Cardiac fibroblast (primary cell): ENCODE measurements at places on chromosomes 11 and 22.
A peak's percentile ranks its signal among the peaks of the same experiment; 100 is the strongest.

GRCh38 chr11:119446871-119447663 lies 24.1 kb upstream of the THY1 start:
- no peak for DNase-seq

- peak; percentile 14 for DNase-seq
Measured at GRCh38 chr11:58770627-58771457, 39.1 kb upstream of the GLYAT start.

GRCh38 chr11:36313750-36314433 lies 17.8 kb downstream of the PRR5L start:
- DNase-seq = no peak

DNA sequence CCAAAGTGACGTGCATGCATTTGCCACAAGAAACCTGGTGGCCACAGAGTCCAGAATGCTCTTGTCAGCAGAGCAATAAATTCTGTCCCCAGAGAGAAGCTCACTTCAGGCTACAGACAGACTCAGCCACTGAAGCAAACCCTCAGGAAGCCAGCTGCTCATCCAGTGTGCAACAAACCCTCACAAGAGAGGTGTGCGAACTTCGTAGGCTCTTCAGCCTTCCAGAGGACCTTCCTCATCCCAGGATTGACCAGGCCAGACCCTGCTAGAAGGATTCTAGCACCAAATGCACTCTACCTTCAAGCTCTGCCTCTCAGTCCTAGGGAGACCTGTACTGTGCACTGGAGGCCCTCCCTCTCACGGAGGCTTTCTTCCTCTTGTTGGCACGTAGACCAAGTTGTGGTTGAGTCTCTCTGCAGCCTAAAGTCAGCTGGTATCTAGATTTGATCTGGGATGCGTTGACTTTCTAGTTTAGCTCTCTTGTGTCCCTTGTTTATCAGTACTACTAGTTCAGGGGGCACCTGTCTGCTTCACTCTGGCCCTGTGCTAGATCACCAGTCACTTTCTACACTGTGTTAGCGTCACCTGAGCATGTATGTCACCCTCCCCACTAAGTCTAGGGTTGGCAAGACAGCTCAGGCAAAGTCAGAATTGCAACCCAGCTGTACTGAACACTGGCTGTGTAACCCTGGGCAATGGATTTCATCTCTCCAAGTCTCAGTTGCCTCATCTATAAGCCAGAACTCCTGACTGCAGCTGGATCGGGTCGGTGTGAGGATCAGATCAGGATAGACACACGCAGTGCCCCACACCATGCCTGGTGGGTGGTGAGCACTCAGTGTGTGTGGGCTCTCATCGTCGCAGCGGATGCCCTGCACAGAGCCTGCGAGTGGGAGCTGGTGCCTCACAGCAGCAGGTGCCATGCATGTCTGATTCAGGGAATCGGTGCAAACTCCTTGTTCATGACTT lies 22.1 kb upstream of the TMPRSS13 start:
- no peak for DNase-seq

DNA sequence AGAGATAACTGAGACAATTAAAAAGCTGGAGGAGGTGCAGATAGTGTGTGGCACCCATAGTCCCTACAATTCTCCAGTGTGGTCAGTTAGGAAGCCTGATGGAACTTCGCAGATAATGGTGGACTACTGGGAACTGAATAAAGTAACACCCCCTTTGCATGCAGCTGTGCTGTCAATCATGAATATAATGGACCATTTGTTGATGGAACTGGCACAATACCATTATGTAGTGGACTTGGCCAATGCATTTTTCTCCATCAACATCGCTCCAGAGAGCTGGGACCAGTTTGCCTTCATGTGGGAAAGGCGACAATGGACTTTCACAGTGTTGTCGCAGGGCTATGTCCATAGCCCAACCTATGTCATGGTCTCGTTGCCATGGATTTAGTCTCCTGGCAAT lies 324.2 kb downstream of the TMEM135 start:
- DNase-seq = no peak

- DNase-seq = no peak
Measured at GRCh38 chr11:109106151-109106906, 315.7 kb upstream of the C11orf87 start.

- peak; percentile 72 for DNase-seq
Measured at GRCh38 chr11:393219-394033, 583 bp upstream of the PKP3 start.

DNA sequence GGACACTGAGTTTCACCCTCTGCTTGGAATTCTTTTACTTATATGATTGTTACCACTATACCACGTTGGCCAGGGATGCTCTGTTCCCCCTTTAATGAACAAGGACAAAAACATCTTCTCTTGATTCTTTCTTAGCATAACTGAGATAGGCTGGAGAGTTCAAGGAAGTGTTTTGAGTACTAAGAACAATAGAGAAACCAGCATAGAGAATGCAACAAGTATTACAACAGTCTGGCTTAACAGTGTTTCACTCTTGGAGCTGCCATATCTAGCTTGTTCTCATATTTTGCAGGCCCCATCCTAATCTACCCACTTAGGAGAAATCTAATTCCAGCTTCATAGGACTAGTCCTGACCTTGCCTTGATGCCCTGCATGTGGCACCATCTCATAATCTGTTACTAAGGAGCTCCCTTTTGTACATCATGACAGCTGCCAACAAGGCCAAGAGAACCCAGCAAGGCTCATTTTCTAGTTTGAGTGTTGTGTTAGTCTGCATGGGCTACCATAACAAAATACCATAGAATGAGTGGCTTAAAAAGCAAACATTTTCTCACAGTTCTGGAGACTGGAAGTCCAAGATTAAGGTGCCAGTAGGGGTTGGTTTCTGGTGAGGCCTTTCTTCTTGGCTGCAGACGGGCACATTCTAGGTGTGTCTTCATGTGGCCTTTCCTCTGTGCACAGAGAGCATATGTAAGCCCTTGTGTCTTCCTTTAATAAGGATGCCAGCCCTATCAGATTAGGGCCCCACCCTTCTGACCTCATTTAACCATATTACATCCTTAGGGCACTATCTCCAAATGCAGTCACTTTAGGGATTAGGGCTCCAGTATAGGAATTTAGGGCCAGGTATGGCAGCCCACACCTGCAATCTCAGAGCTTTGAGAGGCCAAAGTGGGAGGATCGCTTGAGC lies 37.8 kb downstream of the PACS1 start:
- DNase-seq = peak; percentile 41

GRCh38 chr11:10673501-10674062 lies 20.0 kb downstream of the IRAG1 start:
- DNase-seq = no peak

- no peak for DNase-seq
Measured at GRCh38 chr11:22194907-22195306, 2.0 kb downstream of the ANO5 start.

- DNase-seq = peak; percentile 95
Measured at GRCh38 chr11:120306519-120307242, 18.4 kb upstream of the TLCD5 start.

DNA sequence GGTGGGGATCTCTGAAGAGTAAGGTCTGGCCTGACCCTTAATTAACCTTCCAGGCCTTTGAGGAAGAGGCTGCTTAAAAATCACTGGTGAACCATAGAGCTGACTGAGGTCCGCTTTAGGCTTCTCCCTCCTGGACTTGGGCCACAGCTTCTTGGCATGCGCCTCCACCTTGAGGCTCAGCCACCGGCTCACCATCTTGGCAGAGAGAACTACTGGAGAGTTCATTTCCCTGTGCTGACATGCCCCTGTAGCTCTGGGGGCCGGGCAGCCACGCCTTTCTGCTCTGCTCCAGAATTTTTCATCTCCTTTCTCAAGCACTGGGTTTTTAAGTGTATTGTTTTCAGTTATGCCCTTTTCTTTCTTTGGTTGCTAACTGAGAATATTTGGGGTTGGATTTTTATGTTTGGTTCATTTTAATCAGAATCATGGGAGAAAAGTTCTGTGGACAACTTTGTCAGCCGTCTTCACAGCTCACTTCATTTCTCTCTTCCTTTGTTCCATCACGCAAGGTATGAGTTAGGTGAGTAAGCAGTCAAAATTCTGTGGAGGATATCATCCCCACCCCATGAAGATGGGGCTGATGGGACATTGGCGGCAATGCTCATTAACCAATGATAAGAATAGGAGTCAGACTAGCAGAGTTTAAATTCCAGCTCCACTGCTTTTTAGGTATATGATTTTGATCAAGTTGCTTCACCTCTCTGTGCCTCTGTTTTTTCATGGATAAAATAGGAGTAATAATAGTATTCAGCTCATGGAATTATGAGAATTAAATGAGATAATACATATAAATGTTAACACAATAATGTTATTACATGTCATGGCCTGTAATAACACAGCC lies 103.9 kb downstream of the DBX1 start:
- DNase-seq = no peak

- DNase-seq = no peak
Measured at GRCh38 chr11:2867722-2868505, 17.7 kb downstream of the CDKN1C start.

- DNase-seq = peak; percentile 82
Measured at GRCh38 chr11:121464352-121464946, 11.7 kb upstream of the SORL1-AS1 start.

GRCh38 chr22:26197425-26197824 lies 28.2 kb downstream of the SEZ6L start:
- no peak for DNase-seq
